ENCODE measurements at places on chromosomes 5 and 9. TPM values are rescaled to one million over a fixed set of nuclear protein-coding genes. Genes with fewer than 3 reads are reported as not detected.

S1PR3 gene
- 0.07 TPM for total RNA-seq

HNRNPA0 gene
- total RNA-seq = 38.9 TPM

TEX48 gene
- not detected for total RNA-seq

SPINK13 gene
- total RNA-seq = not detected

DMAC1 gene
- total RNA-seq = 39.1 TPM

IFNK gene
- total RNA-seq = not detected

NRG2 gene
- total RNA-seq = 0.91 TPM

AK1 gene
- total RNA-seq = 61.1 TPM

ACTBL2 gene
- 0.07 TPM for total RNA-seq

GKAP1 gene
- total RNA-seq = 6.8 TPM

RASEF gene
- total RNA-seq = 0.12 TPM

NMUR2 gene
- total RNA-seq = not detected

PTGR1 gene
- total RNA-seq = 53.9 TPM

PPP3R2 gene
- not detected for total RNA-seq

STPG3 gene
- total RNA-seq = not detected

TERT gene
- 6.9 TPM for total RNA-seq

NR6A1 gene
- total RNA-seq = 9.9 TPM

CATSPER3 gene
- 1.7 TPM for total RNA-seq

FOXD4L3 gene
- total RNA-seq = 0.25 TPM

KCNV2 gene
- total RNA-seq = not detected

SCAI gene
- total RNA-seq = 14.0 TPM

PCDHGA4 gene
- total RNA-seq = not detected

ITGA2 gene
- 36.6 TPM for total RNA-seq

NSD1 gene
- total RNA-seq = 58.8 TPM

NR2F1-AS1 gene
- total RNA-seq = 20.1 TPM

GFM2 gene
- total RNA-seq = 25.0 TPM

OGN gene
- total RNA-seq = 0.15 TPM

MCC gene
- 20.1 TPM for total RNA-seq

FUBP3 gene
- 73.7 TPM for total RNA-seq

FOXD4L5 gene
- 0.61 TPM for total RNA-seq

CYLC2 gene
- total RNA-seq = not detected

ARRDC3 gene
- 41.5 TPM for total RNA-seq

C9orf153 gene
- total RNA-seq = not detected

PKD2L2 gene
- not detected for total RNA-seq

LRRC14B gene
- not detected for total RNA-seq

DOCK8 gene
- total RNA-seq = 0.37 TPM

SLC4A9 gene
- 0.49 TPM for total RNA-seq

EGR1 gene
- total RNA-seq = 173 TPM

VCAN gene
- total RNA-seq = 49.9 TPM

FBXO4 gene
- total RNA-seq = 9.0 TPM

ARAP3 gene
- total RNA-seq = 15.1 TPM

CENPP gene
- 7.0 TPM for total RNA-seq

SOX30 gene
- total RNA-seq = 0.27 TPM

RNF208 gene
- total RNA-seq = 26.1 TPM

EIF4E1B gene
- 0.07 TPM for total RNA-seq

OSMR gene
- total RNA-seq = 46.0 TPM

RNF14 gene
- 37.5 TPM for total RNA-seq

CEP78 gene
- 48.1 TPM for total RNA-seq

PCSK5 gene
- 6.9 TPM for total RNA-seq

UBTD2 gene
- 15.9 TPM for total RNA-seq

ZBTB34 gene
- total RNA-seq = 5.6 TPM

PCDHGB2 gene
- total RNA-seq = 0.34 TPM

UNC5A gene
- total RNA-seq = 10.1 TPM

SEMA6A gene
- 6.7 TPM for total RNA-seq

TSC1 gene
- total RNA-seq = 34.5 TPM

HAVCR2 gene
- 0.07 TPM for total RNA-seq

ACSL6 gene
- 2.3 TPM for total RNA-seq
